Kasumi-1 (cell line): ENCODE measurements at places on chromosomes 12 and 14.

DNA sequence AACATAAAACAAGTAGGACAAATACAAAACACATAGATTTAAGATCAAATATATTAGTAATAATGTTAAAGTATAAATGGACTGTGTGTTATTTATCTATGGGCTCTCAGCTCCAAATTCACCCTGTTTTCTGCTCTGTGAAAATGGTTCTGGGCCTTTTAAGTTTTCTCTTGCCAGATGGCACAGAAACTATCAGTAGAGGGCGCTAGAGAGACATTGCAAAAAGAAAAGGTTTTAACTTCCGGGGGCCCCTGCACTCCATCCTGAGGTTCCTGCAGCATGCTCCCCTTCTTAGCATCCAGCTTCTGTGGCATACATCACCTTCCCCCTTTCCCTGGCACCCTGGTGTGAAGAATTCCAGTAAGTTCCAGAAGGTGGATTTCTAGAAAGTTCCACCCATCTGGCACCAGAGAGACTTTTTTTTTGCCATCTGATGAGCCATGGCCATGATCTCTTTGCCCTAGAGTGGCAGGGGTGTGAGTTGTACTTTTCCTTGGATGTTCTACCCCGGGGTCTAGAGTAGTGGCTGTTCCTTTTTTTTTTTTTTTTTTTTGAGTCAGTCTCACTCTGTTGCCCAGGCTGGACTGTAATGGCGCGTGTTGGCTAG is 29.3 kb downstream of the ZCRB1 start:
- DNase-seq = peak; percentile 66

DNA sequence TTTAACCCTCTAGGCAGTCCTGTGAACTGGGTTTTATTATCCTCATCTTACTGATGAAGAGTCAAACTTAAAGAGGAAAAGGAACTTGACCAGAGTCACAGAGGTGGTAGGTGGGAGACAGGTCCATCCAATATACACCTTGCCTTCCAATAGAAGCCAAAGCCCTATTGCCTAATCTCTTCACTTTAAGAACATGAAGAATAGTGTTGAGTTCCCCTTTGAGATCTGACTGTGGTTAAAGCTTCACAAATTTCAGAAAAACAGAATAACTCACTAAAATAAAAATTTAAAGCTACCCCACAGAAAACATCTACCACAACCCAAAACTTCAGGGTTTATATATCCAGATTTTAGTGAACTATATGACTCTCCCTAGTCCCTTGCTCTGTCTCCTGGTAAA is 115.4 kb downstream of the ETV6 start:
- no peak for DNase-seq

DNA sequence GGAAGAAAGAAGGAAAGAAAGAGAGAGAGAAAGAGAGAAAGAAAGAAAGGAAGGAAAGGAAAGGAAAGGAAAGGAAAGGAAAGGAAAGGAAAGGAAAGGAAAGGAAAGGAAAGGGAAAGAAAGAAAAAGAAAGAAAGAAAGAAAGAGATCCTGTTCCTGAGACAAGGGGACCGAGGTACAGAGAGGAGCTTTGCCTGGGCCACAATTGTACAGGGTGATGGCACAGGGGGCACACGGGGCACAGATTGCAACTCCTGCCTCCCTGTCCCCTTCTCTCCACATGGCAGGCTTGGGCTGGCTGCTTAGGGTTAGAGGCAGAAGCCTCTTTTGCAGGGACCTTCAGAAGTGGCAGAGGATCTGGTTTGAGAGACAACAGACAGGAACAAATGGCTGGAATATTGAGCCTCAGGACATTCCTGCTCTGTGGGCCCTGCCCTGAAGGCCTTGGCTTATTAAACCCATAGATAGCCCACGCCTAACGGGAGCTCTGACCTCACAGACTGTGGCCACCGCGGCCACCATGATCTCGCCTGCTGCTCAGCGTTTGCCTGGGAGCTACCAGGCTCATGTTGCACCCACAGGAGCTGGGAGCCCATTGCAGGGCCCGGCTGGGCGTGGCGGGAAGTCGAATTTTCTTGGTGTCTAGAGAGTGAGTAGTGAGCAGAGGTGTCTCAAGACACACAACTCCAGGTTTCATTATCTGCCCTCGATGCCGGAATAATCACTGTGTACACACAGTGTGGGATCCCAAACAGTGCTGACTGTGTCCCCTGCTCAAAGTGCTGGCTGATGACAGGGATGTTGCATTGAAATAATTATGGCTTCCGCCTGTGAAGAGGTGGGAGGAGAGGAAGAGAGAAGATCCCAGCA is 147.9 kb upstream of the NCOR2 start:
- no peak for DNase-seq

DNA sequence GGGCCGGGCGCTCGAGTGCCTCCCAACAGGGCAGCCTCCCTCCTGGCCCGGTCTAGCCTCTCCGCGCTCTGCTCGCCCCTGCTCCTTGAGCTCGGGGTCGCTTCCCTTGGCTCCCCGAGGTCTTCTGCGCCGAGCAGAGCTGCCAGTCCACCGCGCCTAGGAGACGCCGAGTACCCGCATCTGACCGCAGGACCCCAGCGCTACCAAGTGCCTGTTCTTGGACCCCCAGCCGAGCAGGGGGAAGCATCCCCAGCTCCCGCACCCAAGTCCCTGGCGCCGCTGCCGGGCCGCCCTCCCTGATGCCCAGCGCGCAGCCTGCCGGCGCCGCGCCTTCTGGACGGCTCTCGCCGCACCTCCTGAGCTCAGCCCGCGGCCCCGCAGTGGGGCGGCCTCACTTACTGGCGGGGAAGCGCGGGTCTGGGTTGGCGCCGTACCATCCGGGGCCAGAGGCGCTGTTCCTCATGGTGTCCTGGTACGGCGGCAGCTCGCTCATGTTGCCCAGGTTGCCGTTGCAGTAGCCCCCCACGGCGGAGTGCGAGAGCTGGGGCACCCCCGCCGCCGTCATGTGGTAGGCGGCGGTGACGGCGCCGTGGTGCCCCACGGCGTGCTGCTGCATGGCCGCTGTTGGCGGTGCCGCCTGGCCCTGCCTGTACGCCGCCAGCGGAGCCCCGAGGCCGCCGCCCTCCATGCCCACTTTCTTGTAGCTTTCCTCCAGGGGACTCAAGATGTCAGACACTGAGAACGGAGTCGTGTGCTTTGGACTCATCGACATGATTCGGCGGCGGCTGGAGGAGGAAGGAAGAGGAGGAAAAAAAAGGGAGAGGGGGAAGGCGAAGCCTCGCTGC is 1.2 kb downstream of the NKX2-1 start:
- DNase-seq = no peak

DNA sequence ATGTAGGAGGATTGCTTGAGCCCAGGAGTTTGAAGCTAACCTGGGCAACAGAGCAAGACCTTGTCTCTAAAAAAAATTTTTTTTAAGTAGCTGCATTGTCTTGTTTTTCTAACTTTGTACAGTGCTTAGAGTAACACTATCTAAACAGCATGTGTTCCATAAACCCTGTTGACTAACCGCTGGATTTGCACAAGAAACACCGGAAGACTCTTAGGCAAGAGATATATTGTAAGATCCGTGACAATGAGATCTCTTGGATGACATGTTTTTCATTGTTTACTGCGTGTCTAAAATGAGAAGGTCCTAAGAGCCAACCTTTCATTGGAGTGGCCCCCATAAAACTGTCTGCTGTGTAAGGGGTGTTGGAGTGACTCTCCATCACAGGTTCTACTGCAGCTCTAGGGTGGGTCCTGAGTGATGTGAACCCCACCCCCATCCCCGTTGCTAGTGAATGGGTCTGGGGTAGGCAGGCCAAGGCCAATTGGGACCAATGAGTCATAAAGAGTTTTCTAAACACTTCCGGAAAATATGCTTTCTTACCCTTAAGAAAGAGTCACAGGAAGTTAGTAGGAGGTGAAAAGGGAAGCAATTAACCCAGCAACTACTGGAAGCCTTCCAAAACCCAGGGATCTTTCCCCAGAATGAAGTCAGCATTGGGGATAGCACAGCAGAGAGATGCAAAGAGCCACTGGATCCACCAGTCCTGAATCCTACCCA is 24.3 kb upstream of the PCNX1 start:
- peak; percentile 98 for DNase-seq

DNA sequence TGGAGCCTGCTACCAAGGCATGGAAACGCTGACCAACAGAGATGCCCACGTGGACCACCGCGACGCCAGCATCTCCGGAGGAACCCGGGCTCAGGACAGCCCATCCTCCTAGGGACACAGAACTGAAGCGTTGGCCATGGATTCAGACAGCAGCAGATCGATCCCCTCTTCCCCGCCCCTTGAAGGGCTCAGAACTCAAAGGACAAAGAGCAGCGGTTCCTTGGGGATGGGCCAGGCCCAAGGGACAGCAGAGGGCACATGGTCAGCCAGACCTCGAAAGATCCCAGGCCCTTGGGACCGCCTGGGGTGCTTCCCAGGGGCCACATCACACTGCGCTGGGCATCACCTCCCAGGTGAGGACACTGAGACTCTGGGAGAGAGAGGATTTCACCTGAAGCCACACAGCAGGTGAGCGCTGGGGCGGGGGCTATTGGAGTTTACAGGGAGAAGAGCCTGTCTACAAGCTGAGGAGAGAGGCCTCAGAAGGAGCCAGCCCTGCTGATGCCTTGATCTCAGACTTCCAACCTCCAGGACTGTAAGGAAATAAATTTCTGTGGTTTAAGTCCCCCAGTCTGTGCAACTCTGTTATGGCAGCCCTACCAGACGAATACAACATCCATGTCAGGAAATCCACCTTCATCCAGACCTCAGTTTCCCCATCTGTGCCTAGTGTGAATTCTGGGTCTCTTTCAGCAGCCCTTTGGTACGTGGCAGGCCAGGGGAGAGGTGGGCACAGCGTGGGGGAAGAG is 49.4 kb downstream of the CCNK start:
- DNase-seq = no peak

- DNase-seq = peak; percentile 10
These were observed 27.7 kb upstream of the JDP2 start for GRCh38 chr14:75399843-75400775.

DNA sequence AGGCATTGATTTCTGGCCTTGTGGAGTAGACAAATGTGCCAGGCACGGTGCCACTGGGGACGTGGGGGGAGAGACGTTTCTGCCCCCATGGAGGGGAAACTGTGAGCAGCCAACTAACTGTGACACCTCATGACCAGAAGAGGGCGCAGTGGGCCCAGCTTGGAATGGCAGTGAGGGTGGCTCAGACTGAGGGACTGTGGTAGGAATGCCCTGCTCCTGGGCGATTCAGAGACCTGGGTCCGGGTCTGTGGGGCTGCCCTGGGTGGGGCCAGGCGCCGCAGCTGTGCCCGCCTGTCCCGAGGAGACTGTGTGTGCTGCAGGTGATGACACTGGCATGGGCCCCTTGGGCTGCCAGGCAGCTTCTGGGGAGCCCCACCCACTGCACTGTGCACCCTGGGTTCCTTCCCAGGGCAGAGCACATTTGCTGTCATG is 60.6 kb downstream of the SLC25A47 start:
- DNase-seq = peak; percentile 52

GRCh38 chr12:48796976-48797375 is 8.1 kb upstream of the ADCY6 start:
- DNase-seq = peak; percentile 13

GRCh38 chr14:57747036-57747435 is 118.9 kb downstream of the SLC35F4 start:
- no peak for DNase-seq

GRCh38 chr14:73220061-73220460 is 17.2 kb upstream of the PAPLN start:
- no peak for DNase-seq

DNA sequence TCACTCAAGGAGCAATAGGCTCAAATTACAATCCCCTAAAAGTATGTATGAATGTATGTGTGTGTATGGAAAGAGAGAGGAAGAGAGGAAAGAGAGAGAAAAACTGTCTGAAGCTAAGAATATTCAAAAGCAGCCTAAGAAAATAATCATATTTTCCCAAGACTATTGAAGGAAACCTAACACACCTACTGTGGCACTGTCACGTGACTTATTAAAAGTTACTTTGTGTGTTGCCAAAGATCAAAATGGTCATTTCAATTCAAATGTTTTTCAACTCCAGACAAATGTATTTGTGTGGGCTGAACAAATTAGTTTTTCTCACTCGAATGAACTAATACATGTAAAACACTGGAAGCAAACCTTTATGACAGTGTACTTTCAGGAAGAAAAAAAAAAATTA is 368.9 kb upstream of the RPL10L start:
- DNase-seq = no peak

- no peak for DNase-seq
These were observed 344.7 kb upstream of the GARIN6 start for GRCh38 chr12:99302874-99303273.

DNA sequence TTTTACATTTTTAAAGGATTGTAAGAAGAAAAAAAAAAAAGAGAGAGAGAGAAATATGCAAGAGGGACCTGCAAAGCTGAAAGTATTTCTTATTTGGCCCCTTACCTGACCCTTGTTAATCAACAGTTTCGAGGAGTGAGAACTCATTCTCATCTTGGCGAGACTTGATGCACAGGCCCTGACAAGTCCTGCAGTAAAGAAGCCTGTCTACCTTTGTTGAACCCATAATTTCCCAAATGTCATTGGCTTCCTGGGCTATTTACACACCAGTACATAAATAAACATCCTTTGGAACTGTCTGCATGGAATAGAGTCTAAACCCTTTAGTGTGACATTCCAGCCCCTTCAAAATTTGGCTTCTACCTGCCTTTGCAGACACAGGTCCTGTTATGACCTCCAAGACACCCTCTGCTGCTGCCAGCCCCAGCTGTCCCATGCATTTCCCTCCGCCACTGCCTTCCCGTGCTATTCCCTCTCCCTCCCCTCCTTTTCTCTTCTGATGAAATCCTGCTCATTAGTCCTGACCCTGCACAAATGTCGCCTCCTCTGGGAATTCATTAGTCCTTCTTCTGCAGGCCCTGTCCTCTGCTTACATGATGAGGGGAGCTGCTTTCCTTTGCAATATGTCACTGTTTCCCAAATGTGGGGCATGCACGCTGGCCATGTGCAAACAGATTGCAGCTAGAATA is 35.1 kb downstream of the MYL2 start:
- DNase-seq = no peak
